ENCODE measurements at places on chromosomes 12 and 14. TPM values are rescaled to one million over a fixed set of nuclear protein-coding genes. Genes with fewer than 3 reads are reported as not detected.

- no peak for DNase-seq
- peaks cover 39% of the 10 kb centered on the region for H3K4me1 ChIP-seq
- H3K27me3 ChIP-seq: peaks cover 2% of the 10 kb centered on the region
- H3K27ac ChIP-seq: no peak overlapping the region
- no peaks in the 10 kb centered on the region for H3K36me3 ChIP-seq
Measured at GRCh38 chr12:661720-662486, 1.3 kb downstream of the NINJ2 start.

DNA sequence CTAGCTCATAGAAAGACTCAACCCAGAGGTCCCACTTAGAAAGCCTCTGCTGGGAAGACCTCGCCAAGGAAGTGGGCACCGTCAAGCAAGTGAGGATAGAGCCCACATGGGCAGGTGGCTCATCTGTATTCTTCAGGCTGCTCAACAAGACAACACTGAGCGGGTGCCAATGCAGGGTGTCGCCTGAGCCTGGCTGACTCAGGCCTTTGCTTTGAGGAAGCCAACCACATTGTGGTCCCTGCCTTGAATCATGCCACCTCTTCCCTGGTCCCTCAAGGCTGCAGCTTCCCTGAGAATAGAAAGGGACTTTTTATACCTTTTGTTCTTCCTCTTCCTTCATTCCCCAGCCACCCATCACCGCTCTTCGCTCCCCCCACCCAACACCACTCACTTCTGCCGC, 2.1 kb upstream of the RNASE13 start:
- H3K27me3 ChIP-seq: no peaks in the 10 kb centered on the region
- no peak overlapping the region for H3K27ac ChIP-seq
- no peaks in the 10 kb centered on the region for H3K36me3 ChIP-seq
- no peak for DNase-seq
- H3K4me1 ChIP-seq: peaks cover 49% of the 10 kb centered on the region
- H3K4me3 ChIP-seq: no peak overlapping the region

DNA sequence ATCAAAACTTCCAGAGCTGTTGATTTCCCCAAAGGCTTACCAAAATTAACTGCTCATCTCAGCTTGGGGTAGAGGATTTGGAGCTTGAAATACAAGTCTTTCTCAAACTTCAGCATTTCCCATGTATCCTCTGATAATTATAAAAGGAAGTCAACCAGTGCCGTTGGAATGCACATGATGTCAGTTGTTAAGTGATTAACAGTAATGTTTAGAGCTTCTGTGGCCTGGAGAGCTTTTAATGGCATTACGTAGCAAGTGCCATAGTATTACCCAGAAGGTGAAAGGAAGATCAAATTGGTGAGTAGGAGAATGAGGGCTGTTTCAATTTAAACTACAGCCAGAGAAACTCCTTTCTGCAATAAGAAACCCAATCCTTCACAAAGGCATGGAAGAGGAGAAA, 62.5 kb upstream of the PTPRR start:
- no peak overlapping the region for H3K27ac ChIP-seq
- H3K36me3 ChIP-seq: no peaks in the 10 kb centered on the region
- no peaks in the 10 kb centered on the region for H3K4me1 ChIP-seq
- DNase-seq: no peak
- no peak overlapping the region for H3K4me3 ChIP-seq

- H3K27ac ChIP-seq: no peak overlapping the region
- no peaks in the 10 kb centered on the region for H3K27me3 ChIP-seq
- no peak for DNase-seq
Measured at GRCh38 chr12:16300736-16301135, 23.3 kb upstream of the SLC15A5 start.

DNA sequence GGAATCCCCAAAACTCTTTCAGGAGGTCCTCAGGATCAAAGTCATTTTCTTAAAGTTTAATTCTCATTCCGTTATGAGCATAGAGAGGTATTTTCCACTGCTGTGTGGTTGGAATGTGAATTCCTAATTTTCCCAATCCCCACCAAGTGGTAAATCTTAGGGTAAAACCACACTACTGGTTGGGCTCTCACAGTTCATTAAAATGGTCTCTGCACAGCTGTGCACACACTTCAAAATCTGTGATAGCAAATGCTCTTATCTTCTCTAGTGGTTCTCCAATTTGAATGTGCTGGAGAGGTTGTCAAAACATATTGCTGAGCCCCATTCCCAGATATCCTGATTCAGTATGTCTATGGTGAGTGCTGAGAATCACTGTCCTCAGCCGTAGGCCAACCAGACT, 189.1 kb downstream of the BMP4 start:
- no peak overlapping the region for H3K27ac ChIP-seq
- no peak for DNase-seq
- no peaks in the 10 kb centered on the region for H3K27me3 ChIP-seq
- H3K36me3 ChIP-seq: no peaks in the 10 kb centered on the region
- peaks cover 11% of the 10 kb centered on the region for H3K4me1 ChIP-seq
- no peak overlapping the region for H3K4me3 ChIP-seq

GRCh38 chr12:106114447-106115068, 24.2 kb downstream of the NUAK1 start:
- H3K36me3 ChIP-seq: no peaks in the 10 kb centered on the region
- no peak for DNase-seq
- no peak overlapping the region for H3K27ac ChIP-seq

DNA sequence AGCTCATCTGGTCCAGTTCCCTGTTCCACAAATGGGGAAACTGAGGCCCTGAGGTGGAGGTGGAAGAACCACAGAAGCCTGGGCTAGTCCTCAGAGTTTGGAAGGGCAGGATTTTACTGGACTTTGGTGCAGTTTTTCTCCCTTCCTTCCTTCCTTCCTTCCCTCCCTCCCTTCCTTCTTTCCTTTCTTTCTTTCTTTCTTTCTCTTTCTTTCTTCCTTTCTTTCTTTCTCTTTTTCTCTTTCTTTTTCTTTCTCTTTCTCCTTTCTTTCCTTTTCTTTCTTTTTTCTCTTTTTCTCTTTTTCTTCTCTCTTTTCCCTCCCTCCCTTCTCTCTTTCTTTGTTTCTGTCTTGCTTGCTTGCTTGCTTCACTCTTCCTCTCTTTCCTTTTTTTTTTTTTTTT, 95.7 kb upstream of the TBX3 start:
- H3K27ac ChIP-seq: no peak overlapping the region
- H3K27me3 ChIP-seq: no peaks in the 10 kb centered on the region
- H3K4me1 ChIP-seq: peaks cover 20% of the 10 kb centered on the region
- no peaks in the 10 kb centered on the region for H3K36me3 ChIP-seq

DNA sequence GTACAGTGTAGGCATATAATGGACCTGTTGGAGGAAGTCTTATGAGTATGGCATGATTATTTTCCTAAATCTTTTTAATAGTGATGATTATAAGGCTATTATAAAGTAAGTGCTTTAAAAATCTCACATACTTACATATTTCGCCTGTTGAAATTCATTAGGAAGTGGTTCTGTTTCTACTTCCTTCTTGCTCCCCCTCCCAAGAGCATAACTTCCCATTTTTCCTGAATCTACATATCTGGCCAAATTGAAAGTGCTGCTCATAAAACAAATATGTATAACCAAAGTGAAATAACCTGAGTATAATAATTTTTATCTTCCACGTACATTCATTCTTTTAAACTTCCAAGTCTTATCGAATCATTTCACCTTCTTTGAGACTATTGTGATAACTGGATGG, 455.6 kb upstream of the SEL1L start:
- DNase-seq: no peak
- H3K27me3 ChIP-seq: no peaks in the 10 kb centered on the region
- H3K4me3 ChIP-seq: no peak overlapping the region
- H3K4me1 ChIP-seq: peaks cover 12% of the 10 kb centered on the region
- H3K27ac ChIP-seq: no peak overlapping the region
- no peaks in the 10 kb centered on the region for H3K36me3 ChIP-seq

GRCh38 chr14:68586896-68587751, 205.7 kb downstream of the ZFP36L1 start:
- H3K4me1 ChIP-seq: peaks cover 25% of the 10 kb centered on the region
- no peaks in the 10 kb centered on the region for H3K36me3 ChIP-seq
- no peak overlapping the region for H3K4me3 ChIP-seq
- DNase-seq: no peak

SNAPC1 gene
- 8.4 TPM for total RNA-seq

VRTN gene
- not detected for total RNA-seq

TAS2R42 gene
- not detected for total RNA-seq

MYBPC1 gene
- total RNA-seq: 0.44 TPM

RTL1 gene
- 0.04 TPM for total RNA-seq

KLHL33 gene
- not detected for total RNA-seq

Measured in HepG2 (cell line).